Stimulated activated CD4-positive, alpha-beta T cell treated with anti-CD3 and anti-CD28 coated beads, Interleukin-1b, Interleukin-23, amount 100 ng/mL, for 4 hours (primary cell): ENCODE measurements at places on chromosomes 12 and 14.
A peak's percentile ranks its signal among the peaks of the same experiment; 100 is the strongest.

DNA sequence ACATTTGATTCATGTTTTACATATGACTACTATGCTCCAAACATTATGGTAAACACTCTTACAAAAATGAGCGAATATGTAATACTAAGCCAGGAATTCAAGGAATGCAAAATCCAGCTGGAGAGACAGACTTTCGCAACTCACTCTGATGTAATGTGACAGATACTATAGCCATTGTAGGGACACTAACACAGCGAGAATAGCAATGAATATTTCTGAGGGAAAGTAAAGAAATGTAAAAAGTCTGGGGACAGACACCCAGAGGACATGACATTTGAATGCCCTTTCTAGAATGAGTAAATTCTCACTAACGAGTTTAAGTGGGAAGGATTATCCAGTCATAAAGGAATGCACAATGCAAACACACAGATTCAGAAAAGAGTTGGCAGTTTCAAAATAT, 121.9 kb downstream of the PIK3C2G start:
- no peak for DNase-seq

GRCh38 chr14:54778618-54779345, 123.8 kb downstream of the GCH1 start:
- DNase-seq = no peak

GRCh38 chr12:106380954-106381353, 23.4 kb downstream of the POLR3B start:
- no peak for DNase-seq

- no peak for DNase-seq
Observed at GRCh38 chr14:23078692-23079116, 16.2 kb downstream of the ACIN1 start.

- no peak for DNase-seq
Observed at GRCh38 chr14:22973217-22974032, 8.9 kb downstream of the AJUBA start.

- DNase-seq = no peak
Observed at GRCh38 chr14:69985463-69985862, 106.2 kb downstream of the SMOC1 start.

DNA sequence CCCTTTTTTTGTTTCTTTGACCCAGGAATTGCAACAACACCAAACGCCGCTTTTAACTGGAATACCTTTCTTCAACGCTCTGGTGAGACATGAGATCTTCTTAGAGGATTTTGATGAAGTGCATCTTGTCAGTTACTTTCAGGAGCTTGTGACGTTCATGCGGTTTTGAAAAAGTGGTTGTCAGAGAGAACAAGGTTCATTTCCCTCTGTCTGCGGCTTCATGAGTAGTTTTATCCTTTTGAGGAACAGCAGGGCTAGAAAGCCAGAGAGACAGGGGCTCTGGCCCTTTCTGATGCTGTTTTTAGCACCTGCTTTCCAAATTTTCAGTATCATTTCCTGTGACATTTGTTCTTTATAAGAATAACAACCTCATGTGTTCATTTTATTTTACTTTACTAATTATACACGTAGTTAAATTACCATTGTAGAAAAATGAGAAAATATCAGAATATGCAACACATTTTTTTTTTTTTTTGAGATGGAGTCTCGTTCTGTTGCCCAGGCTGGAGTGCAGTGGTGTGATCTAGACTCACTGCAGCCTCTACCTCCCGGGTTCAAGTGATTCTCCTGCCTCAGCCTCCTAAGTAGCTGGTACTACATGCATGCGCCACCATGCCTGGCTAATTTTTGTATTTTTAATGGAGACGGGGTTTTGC, 61.8 kb downstream of the GLT1D1 start:
- no peak for DNase-seq

- DNase-seq = no peak
Observed at GRCh38 chr14:51500776-51501175, 150.9 kb upstream of the FRMD6 start.

GRCh38 chr12:81811061-81811777, 52.1 kb upstream of the PPFIA2 start:
- DNase-seq = no peak

DNA sequence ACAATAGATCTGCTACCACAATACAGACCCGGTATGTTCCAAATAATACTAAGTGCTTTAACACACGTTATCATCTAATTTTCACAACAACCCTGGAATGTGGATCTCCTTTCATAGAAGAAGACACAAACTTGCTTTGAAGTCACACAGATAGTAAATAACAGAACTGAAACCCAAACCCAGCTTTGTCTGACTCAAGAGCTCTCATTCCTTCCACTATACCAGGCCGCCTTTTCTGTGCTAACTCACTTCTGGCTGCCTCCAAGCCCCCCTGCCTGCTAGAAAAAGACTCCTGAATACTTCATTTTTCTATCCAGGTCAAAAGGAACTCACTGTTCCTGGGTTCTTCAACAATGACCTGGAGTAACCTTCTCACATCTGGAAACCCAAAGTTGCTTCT, 37.8 kb downstream of the PRPF40B start:
- DNase-seq = no peak

DNA sequence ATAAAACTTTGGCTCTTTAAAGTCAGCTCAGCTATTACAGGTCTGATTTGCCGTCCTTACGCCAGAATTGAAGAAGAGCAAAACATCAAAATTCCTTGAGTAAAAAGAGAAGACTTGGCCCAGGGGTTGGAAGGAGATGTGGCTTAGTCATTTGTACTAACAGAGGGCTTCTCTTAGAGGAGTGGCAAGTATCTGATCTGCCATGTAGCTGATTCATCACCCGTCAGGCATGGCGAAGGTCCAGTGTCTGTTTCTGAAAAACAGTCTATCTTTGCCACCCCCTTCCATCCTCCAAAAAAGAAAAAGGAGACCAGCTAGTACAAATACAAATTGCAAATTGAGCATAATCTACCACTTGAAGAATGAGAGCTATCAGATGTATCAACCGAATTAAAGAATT, 91.9 kb downstream of the RAD52 start:
- DNase-seq = no peak

GRCh38 chr14:64663174-64663573, 41.0 kb upstream of the PLEKHG3 start:
- DNase-seq = no peak

DNA sequence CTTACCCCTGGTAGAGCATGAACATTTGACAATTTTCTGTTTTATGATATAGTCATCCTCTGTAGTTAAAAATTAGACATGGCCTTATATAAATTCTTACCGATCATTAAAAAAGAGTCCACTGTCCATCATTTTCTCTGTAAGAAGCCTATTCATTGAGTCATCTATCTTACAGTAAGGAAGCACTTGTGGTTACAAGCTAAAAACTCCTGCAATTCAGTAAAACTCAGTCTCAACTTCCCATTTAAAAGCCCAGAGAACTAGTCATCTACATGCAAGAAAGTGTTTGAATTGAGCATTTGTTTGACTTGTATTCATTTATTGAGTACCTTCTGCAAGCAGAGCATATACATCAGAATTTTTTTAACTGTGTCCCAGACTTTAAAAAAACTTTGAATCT, 63.3 kb downstream of the GTF2A1 start:
- DNase-seq = no peak

GRCh38 chr14:104244221-104245011, 106.0 kb downstream of the KIF26A start:
- no peak for DNase-seq

DNA sequence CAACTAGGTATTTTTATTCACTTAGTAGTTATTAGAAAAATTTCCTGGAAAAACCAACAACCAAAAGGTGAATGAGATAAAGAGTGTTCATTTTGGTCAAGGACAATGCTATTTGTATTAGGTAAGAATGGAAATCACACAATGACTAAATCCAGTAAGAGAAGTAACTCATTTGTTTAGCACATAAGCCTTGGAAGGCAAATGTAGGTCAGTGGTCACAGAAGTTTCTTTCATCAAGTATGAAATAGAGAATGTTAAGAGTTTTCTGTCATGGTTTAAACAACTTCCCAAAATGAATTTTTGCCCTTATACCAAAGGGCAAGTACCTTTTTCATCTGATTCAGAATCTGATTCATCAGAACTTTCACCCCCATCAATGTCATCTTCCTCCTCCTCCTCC, 101.7 kb downstream of the KIF21A start:
- no peak for DNase-seq

DNA sequence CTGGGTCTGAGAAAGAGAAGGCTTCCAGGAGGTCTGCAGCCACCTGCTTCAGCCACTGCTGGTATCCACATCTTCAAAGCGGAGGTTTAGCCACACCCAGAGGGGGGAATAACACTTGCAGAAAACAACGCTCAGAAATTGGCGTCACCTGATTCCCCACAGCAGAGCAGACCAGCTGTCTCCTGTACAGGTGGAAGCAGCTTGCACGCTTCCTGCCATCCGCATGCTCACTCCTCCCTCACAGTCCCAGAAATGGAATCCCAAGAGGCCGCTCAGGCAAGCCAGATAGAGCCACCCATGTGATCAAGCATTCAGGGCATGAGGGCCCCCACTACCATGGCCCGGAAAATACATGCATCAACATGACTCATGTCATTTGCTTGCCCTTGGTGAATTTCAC, 112.2 kb upstream of the DIO3 start:
- no peak for DNase-seq

DNA sequence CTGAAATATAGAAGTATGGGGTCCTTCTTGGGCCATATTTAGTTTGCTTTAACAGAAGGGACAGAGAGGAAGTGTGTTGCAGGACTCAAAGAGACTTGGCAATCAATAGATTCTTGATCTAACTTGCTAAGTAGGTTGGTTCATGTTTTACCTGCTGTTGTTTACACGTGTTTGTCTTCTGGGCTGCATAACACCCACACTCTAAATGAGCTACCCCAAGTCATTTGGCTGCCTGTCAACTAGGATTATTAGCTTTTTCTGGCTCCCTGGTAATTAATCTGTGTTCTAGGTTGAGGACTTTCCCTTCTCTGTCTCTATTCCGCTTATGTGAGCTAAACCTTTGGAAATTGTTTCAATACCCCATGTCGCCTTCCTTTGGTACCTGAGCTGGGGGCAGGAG, 10.1 kb upstream of the TBPL2 start:
- DNase-seq = no peak

DNA sequence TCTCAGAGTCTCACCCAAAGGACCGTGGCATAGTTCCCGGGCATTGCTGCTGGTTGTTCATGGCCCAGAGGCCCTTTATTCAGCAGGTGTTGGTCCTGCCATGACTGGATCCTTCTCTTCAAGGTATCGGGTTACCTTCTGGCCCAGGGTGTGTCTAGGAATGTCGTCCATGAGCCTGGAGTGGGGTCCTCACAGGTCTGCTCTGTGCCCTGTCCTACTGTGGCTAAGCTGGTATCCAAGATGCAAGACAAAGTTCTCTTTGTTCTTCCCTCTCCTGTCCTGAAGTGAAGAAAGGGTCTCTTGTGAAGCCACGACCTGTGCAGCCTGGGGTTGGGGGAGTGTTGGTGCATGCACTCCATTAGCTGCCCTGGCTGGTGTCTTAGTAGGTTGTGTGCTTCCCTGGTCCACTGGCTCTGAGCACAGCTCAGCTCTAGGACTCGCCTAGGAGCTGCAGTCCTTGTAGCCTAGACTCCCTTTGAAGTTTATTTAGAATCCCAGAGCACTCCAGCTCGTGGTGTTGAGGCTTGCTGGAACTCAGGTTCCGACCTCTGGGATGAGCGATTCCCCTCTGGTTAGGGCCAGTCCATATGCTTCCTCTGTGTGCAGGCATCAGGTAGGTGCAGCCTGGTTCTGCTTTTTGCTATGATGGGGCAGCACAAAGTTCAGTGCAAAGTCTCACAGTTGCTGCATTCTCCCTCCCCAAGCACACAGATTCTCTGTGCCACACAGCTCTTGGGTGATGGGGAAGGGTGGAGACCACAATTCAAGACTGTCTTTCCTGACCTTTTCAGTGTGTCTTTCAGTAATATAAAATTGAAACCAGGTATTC, 117.4 kb downstream of the NUBPL start:
- no peak for DNase-seq

- DNase-seq = no peak
Observed at GRCh38 chr12:118359541-118359915, 13.2 kb downstream of the TAOK3 start.

- DNase-seq = no peak
Observed at GRCh38 chr12:19739195-19739776, 300.0 kb downstream of the AEBP2 start.

DNA sequence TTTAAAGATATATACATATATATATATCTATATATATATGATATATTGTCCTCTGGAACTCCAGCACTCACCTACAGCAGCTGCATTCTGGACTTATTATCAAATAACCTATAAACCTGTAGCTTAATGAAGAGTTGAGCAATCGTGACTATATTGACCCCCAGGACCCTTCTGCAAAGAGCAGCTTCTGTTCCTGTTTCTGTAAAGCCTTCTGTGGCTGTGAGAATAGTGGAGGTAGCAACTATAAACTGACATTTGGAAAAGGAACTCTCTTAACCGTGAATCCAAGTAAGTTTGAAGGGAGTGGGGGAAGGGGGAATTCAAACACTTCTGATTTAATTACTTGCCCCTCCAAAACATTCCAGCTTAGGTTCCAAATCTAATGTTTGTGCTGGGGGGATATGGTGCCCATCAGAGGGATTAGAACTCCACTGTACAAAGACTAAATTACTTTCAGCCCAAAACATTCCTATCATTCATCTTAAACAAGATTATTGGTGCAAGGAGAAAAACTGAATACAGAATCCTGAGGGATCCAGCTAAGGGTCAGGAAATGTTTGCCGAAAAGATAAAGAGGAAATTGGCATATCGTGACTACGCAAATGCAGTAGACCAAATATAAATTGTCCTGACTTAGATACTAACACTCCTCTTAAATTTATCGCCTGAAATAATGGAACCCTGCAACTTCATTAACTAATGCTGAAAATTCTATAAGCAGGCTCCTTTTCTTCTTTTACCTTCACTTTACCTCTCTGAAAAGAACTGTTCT, 106.1 kb downstream of the DAD1 start:
- DNase-seq = no peak

GRCh38 chr12:119603767-119604166, 10.2 kb downstream of the TMEM233 start:
- DNase-seq = no peak

GRCh38 chr12:89072294-89073026, 279.8 kb downstream of the DUSP6 start:
- no peak for DNase-seq

DNA sequence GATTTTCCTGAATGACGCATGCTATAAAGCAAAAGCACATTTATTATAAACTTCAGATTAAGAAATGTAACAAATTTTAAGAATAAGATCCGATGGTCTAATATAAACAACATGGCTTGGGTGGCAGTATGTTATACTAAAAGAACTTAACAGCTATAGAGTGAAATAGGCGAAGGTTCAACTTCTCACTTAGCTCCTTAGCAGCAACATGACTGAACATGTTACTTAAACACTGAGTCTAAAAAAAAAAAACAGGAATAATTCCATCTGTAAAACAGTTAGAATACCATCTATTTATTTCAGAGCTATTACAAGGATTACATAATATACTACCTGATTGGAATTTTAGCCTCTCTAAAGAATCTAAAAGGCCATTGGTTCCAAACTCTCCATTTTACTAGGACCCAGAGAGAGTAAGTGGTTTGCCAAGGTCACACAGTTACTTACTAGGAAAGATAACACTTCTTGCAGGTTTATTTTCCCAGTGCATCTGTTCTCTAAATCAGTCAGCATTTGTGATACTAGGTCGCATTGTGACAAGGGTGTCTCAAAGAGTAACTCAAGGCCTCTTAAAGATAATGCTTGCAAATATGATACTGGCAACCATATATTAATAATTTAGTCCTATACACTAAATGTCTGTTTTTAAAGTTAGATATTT, 14.8 kb downstream of the OSBPL8 start:
- no peak for DNase-seq

GRCh38 chr12:87025976-87026375, 769.8 kb upstream of the MGAT4C start:
- DNase-seq = no peak

GRCh38 chr14:54703724-54704123, 136.8 kb downstream of the SAMD4A start:
- DNase-seq = no peak

- peak; percentile 88 for DNase-seq
Observed at GRCh38 chr12:82686168-82687020, at the start of gene TMTC2. Gene TMTC2 (plus strand): TSS chr12:82686906.
